ENCODE measurements at places on chromosomes 2 and 18.

DNA sequence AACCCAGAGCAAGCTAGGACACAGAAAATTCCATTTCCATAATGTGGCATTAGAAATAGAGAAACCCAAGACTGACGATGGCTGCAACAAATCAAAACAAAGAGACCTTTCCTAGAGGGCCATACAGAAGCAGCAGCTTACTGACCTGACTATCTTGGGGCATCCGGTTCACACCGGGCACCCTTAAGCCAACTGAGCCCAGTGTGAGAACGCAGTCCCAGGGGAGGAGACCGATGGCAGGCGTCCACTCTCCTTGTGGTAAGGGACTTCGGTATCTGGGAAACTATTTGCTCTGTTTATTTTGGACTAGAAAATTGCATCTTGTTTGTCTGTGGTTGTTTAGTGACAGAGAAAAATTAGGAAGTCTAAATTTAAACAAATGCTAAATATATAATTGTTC lies 244.8 kb upstream of the COPS8 start:
- no peak for DNase-seq

DNA sequence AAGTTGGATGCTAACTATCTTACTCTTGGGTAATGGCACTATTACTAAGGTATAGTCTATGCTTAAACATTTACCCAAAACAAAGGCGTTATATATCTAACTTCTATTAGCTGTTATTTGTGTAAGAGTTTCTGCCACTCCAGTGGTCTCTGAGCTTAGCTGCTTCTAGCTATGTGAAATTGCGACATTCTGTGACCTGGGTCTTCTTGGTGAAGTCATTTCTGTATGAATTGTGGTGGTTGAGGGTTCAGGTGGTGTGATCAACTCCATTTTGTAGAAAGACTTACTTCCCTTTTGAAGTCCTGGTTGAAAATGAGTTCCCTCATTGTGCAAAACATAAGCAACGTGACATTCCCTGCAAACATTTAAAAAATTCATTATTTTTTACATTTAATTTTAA lies 221.6 kb downstream of the PIK3C3 start:
- DNase-seq: no peak

DNA sequence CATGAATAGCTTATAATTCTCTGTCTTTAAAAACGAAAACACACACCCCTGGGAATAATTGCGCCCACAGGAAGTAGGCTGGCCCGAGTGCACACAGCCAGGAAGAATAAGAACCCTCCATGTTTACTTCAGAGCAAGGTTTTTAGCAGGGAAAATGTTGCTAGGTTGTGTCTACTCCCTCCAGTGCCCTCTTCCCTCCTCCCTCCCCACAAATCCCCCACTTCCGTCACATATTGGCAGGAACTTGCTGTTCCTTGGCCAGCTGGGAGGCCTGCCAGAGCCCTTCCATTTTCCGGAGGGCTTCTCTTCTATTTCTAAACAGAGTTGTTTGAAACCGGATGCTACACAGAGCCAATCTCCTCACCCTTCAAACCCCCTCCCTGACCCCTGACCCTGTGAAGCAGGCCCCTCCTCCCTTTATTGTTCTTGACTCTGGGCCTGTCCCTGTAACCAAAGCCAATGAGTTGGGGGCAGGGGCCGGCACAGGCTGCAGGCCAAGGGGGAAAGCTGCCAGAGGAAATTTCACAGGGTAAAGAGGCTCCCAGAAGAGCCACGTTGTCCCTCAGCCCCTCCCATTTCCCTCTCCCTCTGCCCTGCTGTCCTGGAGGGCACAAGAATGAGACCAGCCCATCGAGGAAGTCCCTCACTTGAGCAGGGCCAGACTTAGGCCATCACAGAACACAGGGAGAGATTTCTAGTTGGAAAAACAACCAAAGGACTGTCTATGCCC lies 49.8 kb upstream of the LGALSL start:
- peak; percentile 79 for DNase-seq

DNA sequence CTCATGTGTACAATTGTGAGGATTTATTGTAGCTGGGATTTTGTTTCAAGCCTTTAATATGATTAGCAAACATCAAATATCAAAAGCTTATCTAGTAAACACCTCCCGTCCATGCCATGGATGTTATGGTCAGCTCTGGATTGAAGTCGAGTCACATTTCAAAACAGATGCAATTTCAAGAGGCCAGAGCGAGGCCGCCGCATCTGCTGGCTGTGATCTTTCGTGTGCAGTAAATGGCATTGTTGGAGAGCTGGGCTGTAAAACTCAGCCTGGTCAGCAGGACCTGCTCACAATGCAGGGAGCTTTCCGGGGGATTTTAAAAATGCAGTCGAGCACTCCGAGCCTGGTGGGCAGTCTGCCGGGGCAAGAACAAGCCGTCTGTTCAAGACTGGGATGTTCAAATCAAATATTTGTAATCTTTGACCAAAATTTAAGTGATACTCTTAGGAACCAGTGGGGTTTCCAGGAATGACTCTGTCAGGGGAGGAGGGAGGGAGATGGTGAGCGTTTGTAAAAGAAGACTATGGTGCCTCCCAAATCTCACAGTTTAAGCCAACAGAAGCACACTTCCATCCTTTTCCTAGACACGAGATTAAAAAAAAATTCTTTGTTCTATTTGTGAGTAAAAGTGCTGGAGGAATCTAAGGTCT lies 97.6 kb downstream of the MYCN start:
- DNase-seq: no peak

GRCh38 chr2:218400930-218401881 lies 1.5 kb downstream of the CTDSP1 start:
- DNase-seq: no peak

All from fibroblast of villous mesenchyme (primary cell).